T-helper 2 cell treated with Interferon-gamma antibody and Interleukin-4, amounts not matched to agents 5 μg/mL and 100 μg/mL, for 36 hours (primary cell): ENCODE measurements at places on chromosomes 1 and 21.

DNA sequence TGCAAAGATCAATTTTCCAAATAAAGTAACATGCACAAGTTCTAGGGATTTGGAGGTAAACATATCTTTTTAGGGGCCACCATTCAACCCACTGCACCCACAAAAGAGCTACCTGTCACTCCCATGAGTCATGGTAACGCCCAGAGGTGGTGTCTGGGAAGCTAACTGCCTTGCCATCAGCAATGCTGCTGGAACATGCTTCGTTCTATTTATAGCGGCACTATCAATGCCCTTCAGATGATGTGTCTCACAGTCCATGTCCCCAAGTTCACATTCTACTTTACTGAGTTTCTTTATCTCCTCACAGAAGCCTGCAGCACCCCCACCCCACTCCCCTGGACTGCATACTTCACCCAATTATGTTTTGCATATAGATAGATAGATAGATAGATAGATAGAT, 95.4 kb downstream of the LPAR3 start:
- DNase-seq = no peak

DNA sequence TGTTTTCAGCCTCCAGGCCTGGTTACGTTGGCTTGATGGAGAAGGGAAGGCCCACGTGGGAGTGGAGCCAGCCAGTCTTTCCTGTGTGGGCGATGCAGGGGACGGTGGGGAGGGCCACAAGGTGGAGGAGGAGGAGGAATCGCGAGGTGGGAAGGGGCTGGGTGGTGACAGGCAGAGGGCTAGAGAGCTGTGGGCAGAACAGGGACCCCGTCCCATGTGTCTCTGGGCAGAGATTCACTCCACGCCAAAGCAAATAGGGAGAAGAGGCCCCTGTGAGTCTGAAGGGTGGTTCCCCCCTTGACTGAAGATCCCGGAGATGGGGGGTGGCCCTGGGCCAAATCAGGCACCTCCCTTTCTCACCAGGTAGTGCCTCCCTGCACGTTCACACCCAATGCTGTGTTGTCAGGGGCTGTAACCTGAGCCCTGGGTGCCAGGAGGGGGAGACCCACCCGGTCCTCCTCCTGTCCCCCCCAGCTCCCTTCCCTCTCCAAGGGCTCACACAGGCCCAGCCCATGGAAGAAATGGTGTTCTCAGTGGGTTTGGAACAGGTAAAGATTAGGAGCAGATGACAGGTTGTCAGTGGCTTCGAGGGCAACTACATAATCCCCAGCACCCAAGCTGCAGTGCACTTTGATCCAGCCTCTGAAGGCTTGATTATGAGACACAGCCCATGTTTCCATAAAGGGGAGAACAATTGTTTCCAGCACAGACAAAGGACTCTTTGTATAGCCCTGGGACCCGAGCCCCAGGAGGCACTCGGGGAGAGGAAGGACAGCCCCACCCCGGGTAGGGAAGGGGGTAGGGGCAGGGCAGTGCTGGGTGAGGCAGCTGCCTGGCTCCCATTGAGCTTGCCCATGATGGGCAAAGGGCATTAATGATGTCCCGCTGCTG, 37.7 kb upstream of the GPR37L1 start:
- DNase-seq = no peak

GRCh38 chr1:173248247-173248940, 41.3 kb upstream of the TNFSF4 start:
- DNase-seq = no peak

- DNase-seq = no peak
Measured at GRCh38 chr1:27713869-27714513, 11.8 kb upstream of the FAM76A start.

DNA sequence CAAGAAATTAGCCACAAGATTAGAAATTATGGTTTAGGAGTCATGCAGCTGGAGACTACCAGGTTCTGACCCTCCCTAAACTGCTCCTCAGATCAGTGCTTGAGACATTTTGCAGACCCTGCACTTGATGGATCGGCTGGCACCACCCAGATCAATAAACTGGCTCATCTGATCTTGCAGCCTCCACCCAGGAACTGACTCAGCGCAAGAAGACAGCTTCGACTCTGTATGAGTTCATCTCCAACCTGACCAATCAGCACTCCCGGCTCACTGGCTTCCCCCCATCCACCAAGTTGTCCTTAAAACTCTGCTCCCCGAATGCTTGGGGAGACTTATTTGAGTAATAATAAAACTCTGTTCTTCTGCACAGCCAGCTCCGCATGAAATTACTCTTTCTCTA, 40.0 kb downstream of the L1TD1 start:
- DNase-seq = no peak
